HT-29 (cell line): ENCODE measurements at places on chromosomes 6 and 20.

- no peak for DNase-seq
These were observed 256.7 kb downstream of the ATXN1 start for GRCh38 chr6:16504609-16505008.

GRCh38 chr6:135182071-135183001 is 1.2 kb downstream of the MYB start:
- DNase-seq, result peak; percentile 61

- no peak for DNase-seq
These were observed 196.0 kb downstream of the MAFB start for GRCh38 chr20:40493071-40493470.

DNA sequence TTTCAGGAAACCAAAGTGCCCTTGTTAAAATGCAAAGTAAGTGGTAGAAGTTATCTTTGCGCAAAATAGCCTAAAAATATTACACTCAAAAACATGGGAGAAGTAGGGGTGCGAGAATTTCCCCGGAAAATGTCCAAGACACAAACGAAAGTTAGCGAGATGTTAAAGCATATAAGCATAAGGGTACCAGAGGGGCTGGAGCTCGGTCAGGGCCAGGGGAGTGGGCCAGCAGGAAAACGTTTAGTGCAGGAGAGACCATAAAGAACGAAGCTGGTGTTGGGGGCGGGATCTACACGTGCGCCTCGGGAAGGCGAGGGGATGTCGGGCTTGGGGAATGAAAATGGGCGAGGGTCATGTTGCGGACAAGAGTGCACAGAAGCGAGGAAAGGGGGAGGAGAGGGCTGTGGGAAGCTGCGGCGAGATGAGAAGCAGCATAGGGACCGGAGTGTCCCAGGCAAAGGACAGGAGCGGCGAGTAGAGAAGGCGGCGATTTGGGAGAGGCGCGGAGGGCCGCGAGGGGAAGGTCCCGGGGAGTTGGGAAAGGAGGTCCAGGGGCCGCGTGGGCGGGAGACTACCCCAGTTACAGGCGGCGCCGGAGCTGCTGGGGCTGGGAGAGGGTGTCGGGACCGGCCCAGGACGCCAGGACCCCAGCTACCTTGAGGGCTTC is 600 bp downstream of the XPO5 start:
- DNase-seq, result no peak

DNA sequence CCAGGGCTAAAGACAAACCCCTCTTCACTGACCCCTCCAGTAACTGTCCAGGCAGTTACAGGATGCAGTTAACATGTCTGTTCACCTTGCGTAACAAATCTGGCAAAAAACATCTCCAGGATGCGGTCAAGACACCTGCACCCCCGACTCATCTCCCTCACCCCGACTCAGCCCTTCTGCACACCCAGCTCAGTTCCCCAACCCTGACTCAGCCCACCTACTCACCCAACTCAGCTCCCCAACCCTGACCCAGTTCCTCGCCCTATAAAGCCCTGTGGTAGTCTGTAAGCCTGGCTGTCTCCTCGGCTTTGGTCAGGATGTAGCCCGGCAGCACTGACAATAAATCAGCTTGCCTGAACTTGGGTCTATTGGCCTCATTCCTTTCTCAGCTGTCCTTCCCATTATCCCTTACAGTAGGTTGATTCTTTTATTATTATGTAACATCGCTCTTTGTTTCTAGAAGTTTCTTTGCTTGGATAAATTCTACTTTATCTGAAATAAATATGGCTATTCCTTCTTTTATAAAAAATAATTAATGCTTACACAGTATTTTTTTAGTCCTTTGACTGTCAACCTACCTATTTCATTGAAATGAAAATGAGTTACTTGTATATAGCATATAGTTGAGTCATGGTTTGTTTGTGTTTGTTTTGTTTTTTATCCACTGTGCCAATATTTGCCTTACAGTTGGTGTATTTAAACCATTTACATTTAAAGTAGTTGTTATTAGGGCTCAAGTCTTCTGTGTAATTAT is 12.9 kb upstream of the ADTRP start:
- no peak for DNase-seq

DNA sequence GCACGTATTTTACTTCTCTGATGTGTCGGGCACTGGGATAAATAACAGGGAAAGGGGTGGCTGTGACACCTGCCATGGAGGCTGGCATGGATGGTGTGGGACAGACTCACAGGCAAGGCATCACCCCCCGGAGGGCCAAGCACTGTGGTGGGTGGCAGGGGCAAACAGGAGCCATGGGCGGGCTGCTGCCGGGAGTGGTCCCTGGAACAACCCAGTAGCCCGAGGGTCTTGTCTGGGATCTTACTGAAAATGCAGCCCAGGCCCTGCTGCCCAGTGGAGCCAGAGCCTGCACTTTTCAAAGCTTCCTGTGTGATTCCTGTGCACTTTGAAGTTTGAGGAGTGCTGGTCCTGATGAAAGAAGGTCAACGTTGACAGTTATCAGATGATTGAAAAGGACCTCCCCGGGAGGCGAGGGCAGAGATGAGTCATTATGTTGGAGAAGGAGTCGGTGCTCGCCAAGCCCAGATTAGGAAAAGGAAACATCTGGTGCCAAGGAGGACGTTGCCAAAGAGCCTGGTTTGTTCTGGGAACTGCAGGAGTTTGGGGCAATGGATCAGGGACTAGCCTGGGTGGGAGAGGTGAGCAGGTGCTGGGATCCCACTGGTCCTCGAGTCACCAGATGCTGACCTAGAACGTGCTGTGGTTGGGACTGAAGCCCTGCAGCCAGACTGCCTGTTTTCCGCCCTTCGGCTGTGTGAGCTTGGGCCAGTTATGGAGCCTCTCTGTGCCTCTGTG is 130.0 kb upstream of the GGTLC1 start:
- no peak for DNase-seq
